ENCODE measurements at places on chromosomes 6 and 20.

DNA sequence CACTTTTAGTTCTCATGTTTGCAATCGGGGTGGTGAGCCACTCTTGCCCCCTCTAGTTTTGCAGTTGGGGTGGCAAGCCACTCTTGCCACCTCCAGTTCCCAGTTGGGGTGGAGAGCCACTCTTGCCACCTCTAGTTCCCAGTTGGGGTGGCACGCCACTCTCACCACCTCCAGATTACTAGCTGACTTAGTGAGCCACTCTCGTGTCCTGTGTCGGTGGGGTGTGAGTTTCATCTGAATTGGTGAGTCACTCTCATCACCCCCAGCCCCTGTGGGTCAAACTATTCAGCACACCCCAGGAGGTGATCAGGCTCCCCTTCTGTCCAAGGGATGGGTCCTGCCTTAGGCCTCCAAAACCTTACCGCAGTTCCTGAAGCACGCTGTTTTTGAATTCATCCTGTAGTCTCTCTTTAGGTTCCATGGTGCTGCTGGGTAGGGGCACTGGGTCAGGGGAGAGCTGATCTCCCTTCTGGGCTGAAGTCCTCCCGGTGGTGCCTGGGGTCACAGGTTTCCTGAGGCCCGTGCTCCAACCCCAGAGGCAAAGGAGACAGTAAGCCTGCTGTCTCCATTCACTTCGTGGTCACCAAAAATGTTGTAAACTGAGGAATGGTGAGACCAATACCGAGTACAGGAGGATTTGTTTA lies 224.2 kb upstream of the SYNCRIP start:
- DNase-seq: no peak

- DNase-seq: peak; percentile 81
These were observed at the start of gene C20orf96 for GRCh38 chr20:290084-290831. Gene C20orf96, minus strand, starts transcription at chr20:290750. Its CDS starts 140 bp downstream, at chr20:290610.

GRCh38 chr6:38882157-38882556 lies 166.4 kb upstream of the GLP1R start:
- DNase-seq: no peak

DNA sequence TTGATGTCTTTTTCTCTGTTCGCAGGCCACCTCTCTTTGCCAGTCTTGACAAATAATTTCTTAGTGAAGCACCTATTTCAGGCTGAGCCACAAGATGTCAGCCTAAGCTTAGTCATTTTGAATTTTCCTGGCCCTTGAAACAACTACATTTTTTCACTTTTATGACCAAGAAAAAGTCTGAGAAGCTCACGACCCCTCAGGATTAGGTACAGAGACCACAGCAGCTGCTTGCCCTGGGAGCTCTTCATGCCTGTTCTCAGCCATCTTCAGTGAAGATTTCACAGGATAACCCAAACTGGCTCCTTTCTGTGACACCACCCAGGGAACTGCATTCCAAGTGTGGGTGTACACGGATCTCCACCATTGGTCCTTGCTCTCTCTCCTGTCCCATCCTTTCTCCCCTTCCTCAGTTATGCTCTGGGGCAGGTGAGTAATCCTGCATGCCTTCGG lies 38.4 kb upstream of the SPTLC3 start:
- DNase-seq: no peak

GRCh38 chr6:148831064-148831463 lies 84.2 kb downstream of the UST start:
- DNase-seq: no peak

GRCh38 chr20:47120346-47120936 lies 225.8 kb downstream of the EYA2 start:
- no peak for DNase-seq

- DNase-seq: no peak
These were observed 61.4 kb downstream of the IL22RA2 start for GRCh38 chr6:137112067-137112355.

DNA sequence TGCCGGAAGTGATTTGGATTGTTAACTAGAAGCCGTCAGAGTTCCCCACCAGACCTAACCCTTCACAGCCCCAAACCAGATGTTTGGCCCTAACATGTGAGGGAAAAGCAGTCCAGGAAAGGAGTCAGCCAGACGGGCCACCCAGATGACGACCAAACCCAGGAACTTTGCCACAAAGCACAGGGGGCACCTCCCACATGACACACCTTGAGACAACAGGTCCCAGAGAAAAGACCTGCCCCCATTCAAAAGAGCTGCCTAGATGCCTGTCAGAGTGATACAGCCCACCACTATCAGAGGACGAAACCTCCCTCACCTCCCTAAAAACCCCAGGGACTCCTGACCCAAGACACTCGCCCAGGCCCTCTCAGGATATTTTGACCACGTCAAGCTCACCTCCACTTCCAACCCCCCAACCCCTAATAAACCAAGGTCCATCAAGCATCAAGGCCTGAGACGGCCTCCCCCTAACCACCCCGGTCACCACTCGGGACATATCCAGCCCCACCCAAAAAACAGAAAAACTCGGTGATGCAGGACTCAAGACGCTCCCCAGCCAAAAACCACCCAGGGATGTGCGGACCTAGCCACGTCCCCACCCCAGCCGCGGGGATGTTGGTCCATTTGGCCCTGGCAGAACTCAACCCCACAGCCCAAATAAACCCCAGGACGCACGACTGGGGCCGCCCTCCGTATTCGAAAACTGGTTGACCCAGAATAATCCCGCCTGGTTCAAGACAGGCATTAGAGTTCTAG lies 662 bp downstream of the ZNF343 start:
- no peak for DNase-seq

DNA sequence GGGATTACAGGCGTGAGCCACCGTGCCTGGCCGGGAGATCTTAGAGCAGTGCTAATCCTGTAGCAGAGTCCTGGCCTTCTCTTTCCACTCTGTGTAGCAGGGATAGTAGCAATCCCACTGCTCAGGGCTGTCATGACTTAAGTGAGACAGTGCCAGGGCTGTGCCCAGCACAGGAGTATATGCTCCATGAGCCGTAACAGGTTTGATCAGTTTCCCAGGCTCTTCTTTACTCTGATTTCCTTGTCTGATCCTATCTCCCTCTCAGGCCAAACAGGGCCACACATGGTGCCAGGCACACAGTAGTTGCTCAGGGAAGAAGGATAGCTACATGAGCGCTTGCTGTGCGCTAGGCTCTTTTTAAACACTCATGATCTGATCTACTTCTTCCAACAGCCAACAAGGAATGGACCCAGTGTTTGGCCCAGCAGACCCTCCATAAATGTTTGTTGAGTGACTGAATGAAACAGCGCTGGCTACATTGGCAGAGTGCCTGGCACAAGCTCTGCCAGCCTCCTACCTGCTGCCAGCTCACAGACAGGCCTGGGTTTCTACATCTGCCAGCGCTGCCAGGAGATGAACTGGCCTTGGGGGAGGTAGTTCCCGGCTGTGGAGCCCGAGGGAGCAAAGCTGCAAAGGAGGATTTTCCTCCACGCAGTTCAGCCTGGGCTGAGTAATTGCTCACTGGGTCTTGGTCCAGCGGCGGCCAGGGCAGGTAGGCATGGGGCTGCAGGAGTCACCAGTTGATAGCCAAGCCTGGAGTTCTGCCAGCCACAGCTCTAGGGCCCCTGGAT lies 36.9 kb downstream of the SNAI1 start:
- DNase-seq: no peak

Data from activated T-helper 1 cell treated with anti-CD3 and anti-CD28 coated beads, Interleukin-12 subunit alpha, Interleukin-12 subunit beta, Interleukin-2, Interleukin-4 antibody, amounts not matched to agents 30 ng/mL and 10 ng/mL and 1 ng/mL, durations not matched to agents 14 hours and 24 hours and 36 hours (primary cell).